ENCODE measurements at places on chromosomes 2 and 18. TPM values are rescaled to one million over a fixed set of nuclear protein-coding genes. Genes with fewer than 3 reads are reported as not detected.

- no peak for DNase-seq
- H3K4me1 ChIP-seq, result peaks cover 17% of the 10 kb centered on the region
- no peaks in the 10 kb centered on the region for H3K36me3 ChIP-seq
These were observed 34.0 kb downstream of the DOCK10 start for GRCh38 chr2:225008179-225008856.

- no peaks in the 10 kb centered on the region for H3K4me1 ChIP-seq
- no peak overlapping the region for H3K4me3 ChIP-seq
- DNase-seq, result no peak
- H3K36me3 ChIP-seq, result no peaks in the 10 kb centered on the region
- peaks cover 9% of the 10 kb centered on the region for H3K27me3 ChIP-seq
These were observed 18.4 kb downstream of the TDRD15 start for GRCh38 chr2:21142149-21142548.

DNA sequence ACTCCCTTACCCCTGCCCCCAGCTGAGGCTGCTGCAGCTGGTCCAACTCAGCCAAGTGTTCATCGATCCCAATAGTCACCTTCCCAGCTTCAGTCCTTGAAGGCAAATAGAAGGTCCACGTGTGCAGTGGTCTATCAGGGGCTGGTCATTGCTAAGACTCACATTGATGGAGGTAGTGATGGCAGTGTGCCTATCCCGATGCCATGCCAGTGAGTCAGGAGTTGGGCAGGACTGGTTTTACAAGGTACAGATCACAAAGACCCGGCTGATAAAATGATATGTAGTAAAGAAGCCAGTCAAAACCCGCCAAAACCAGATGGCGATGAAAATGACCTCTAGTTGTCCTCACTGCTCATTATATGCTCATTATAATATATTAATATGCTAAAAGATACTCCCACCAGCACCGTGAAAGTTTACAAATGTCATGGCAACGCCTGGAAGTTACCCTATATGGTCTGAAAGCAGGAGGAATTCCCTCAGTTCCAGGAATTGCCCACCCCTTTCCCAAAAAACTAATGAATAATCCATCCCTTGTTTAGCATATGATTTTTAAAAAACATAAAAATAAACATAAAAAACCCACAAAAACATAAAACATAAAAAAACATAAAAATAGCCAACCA, 2.9 kb upstream of the C2orf80 start:
- H3K27me3 ChIP-seq, result no peaks in the 10 kb centered on the region
- H3K4me3 ChIP-seq, result no peak overlapping the region
- no peaks in the 10 kb centered on the region for H3K4me1 ChIP-seq
- no peak overlapping the region for H3K27ac ChIP-seq
- DNase-seq, result no peak

DNA sequence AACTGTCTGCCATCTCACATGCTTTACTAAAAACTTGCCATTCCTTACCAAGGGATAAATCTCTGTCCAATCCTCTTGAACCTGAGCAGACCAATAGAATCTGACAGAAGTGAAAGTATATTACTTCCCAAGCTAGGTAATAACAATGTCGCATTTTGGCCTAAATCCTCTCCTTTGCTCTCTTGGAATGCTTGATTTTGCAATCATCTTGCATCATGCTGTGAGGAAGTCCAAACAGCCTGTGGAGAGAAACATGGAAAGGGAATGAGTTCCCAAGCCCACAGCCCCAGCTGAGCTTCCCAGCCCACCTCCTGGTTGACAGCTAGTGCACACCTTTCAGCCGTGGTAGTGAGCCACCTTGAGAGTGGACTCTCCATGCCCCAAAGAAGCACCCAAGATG, 540.6 kb downstream of the STK39 start:
- no peak overlapping the region for H3K4me3 ChIP-seq
- no peak for DNase-seq
- H3K27me3 ChIP-seq, result no peaks in the 10 kb centered on the region
- H3K27ac ChIP-seq, result no peak overlapping the region
- no peaks in the 10 kb centered on the region for H3K4me1 ChIP-seq

- peaks cover 20% of the 10 kb centered on the region for H3K36me3 ChIP-seq
- no peaks in the 10 kb centered on the region for H3K27me3 ChIP-seq
- H3K4me1 ChIP-seq, result no peaks in the 10 kb centered on the region
- no peak overlapping the region for H3K4me3 ChIP-seq
- DNase-seq, result no peak
These were observed 93.9 kb downstream of the MGAT5 start for GRCh38 chr2:134347756-134348155.

The RAB31 gene
- total RNA-seq, result 19.7 TPM

The RGPD4 gene
- total RNA-seq, result not detected

The RRM2 gene
- total RNA-seq, result 109 TPM
